Foreskin melanocyte (primary cell): ENCODE measurements at places on chromosomes 1 and 21.
A peak's percentile ranks its signal among the peaks of the same experiment; 100 is the strongest.

DNA sequence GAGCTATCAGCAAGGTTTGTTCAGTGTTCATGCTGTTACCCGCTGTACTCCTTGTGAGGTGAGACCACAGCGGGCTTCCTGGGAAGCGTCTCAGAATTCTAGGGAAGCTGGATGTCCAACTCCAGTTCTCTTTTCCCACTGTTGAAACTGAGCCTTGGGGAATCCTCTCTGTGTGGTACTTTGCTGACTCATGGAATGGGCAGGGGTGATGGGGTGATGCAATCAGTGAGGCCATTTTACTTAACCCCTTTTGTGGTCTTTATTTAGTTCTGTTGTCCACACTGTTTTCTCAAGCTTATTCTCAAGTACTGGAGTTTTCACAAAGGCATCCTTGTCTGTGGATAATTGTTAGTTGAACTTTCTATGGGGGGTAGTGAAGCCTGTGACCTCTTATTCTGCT is 42.6 kb downstream of the ACKR1 start:
- peak; percentile 8 for DNase-seq

GRCh38 chr1:98556521-98557158 is 104.9 kb upstream of the SNX7 start:
- DNase-seq = peak; percentile 6

GRCh38 chr1:151958959-151959358 is 34.7 kb downstream of the S100A10 start:
- DNase-seq = no peak

GRCh38 chr1:22262583-22262982 is 119.7 kb upstream of the WNT4 start:
- no peak for DNase-seq

DNA sequence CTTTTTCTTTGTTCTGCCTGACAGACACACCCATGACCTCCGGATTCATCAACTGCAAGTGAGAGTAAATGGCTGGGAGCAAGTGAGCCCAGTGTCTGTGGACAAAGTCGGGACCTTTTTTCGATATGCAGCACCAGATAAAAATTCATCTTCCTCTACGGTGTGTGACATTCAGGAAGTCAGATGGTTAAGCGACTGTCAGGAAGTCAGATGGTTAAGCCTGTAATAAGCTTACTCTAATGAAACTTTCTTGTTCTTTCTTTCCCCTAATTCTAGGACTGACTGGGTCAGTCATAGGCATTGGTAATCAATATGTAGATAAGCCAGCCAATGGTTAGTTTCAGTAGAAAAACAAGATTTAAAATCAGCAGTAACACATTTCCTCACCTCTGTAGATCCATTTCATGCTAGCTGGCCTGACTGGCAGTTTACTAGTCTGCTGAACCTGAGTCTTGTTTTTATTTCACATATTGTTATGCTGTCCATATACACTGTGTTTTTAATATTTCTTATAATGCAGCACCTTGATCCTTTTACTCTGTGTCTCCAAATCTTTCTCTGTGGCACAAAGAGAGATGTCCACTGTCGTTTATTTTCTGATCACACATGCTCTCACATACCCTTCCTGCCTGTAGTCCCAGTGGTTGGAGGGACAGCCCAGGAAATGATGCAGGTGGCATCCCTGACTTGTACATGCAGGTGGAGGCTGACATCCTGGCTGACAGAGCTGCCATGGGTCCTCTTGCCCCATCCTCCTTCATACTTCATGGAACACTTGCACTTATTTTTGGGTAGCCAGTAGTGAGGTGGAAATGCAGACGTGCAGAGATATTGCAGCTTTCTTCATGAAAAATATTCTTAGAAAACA is 115.8 kb downstream of the VPS13D start:
- no peak for DNase-seq

GRCh38 chr1:70112838-70113237 is 92.5 kb downstream of the LRRC40 start:
- DNase-seq = no peak

DNA sequence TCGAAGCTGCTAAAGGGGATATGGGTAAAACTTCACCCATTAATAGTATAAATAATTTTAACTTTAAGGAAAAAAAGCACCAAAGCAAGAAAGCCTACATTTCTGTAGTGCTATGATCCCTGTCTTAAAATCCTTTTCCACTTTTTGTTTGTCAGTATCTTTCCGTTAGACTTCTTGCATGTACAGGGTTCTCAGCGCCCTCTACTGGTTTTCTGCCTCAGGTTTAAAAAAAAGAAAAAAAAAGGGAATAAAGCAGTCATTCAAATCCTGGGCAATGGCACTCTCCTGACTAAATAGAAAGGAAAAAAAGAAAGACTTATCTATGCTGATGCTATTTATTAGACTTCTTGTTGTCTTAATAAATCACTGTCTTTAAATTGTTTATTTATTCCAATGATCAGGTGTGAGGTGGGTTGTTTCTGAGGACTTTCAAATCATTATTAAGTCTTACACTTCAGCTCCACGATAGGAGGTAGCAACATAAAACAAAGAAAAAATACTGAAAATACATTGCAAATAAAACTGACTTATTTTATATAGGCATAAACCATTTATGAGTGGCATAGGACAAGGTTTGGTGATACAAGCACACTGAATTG is 475.4 kb upstream of the NR5A2 start:
- DNase-seq = peak; percentile 72

GRCh38 chr1:4003846-4004505 is 103.9 kb upstream of the C1orf174 start:
- no peak for DNase-seq

DNA sequence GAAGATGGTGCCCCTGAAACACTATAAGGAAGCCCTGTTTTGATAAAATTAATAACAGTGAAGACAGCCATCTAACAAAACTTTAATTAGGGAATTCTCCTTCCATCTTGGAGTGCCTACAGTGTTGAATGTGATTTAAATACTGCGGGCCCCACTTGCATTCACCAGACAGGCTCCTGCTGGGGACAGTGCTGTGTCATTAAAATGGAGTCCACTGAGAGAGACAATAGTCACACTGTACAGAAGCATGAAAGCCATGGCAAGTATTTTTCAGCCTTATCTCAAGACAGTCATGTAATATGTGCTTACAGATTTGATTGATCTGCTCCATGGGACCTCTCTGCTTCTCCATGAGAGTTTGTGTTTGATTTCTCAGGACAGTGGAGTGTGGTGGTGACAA is 29.7 kb upstream of the ZBTB18 start:
- DNase-seq = no peak

DNA sequence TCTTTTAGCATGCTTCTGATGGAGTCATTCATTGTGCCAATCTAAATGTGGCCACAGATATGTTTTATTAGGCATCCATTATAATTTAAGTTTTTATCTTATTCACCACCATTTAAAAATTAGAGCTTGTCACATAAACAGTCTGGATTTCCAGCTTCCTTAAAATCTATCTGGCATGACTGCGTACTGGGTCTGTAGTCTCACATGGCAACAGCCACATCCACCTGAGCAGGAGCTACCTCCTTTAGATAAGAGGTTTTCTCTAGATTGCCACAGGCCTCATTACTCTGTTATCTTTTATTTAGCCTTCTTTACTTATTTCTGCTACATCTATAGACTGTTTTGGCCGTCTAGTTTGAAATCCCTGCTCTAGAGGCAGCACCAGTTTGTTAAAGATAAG is 29.1 kb downstream of the B3GALT2 start:
- DNase-seq = no peak

DNA sequence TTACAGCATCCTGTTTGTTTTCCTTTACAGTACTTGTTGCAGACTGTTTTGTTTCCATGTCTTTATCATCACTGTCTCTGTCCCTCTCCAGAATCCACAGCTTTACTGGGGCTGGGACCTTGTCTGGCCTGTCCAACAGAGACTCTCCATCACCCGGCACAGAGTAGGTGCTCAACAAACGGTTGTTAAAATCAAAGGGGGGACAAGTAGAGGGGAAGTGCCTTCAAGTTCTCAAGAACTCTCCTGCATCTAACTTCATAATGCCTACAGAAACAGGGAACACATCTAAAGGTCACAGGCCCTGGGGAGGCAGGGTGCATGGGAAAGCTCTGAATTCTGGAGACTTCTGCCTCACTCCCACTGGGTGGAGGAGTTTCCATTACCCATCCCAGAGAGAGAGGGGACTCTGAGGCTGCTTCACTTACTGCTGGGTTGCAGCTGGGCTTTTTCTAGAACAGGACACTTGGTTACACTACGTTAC is 2.3 kb upstream of the ECE1 start:
- no peak for DNase-seq

DNA sequence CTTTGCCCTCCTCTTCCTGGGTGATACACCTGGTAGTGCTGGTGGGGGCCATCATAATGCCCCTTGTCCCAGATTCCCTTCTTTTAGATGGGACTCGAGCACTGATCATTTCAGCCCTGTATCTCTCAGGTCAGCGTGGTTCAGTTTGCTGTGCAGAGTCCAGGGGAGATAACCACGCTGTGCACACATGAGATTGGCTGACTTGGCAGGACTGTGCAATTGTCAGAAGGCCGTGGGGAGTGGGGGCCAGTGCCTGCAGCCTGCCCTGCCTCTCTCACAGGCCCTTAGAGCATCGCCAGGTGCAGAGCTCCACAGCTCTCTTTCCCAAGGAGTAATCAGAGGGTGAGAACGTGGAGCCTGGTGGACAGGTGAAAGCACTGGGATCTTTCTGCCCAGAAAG is 15.2 kb downstream of the EPHX1 start:
- DNase-seq = no peak

DNA sequence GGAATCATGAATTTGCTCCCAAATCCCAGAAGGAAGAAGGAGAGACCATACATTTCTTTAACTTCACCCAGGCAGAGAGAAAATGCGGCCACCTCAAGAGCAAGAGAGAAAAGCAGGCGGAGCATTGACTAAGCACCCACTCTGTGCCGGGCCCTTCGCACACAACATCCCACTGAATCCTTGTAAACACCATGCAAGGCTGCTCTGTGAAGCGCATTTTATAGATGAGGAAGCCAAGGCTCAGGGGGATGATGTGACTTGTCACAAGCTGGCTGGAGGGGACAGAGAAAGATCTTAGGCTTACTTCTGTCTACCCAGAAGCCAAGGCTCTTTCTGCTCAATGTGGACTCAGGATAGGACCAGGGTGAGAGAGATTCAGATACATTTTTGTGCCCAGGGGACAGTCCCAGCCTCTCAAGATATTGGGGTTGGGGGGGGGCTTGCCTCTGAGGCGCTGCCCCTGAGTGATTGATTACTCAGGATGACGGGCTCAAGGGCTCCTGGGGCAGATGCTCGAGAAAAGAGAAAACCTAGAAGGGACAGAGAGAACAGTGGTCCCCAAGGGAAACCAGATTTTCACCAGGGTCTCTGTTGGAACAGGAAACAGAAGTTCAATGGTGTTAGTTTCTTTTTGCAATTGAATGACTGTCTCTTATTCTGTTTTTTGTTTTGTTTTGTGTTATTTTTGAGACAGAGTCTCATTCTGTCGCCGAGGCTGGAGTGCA is 19.5 kb downstream of the PADI2 start:
- no peak for DNase-seq

- DNase-seq = no peak
Measured at GRCh38 chr1:100750005-100750885, 30.7 kb downstream of the VCAM1 start.
